Activated CD4-positive, CD25-positive, alpha-beta regulatory T cell treated with anti-CD3 and anti-CD28 coated beads, Interleukin-2, amount 50 U/mL, for 16 hours (primary cell): ENCODE measurements at places on chromosomes 1 and 21.

- DNase-seq: no peak
Observed at GRCh38 chr21:32062591-32063227, 189.9 kb downstream of the HUNK start.

GRCh38 chr1:200634261-200635122 is 13.9 kb upstream of the KIF14 start:
- DNase-seq: no peak

DNA sequence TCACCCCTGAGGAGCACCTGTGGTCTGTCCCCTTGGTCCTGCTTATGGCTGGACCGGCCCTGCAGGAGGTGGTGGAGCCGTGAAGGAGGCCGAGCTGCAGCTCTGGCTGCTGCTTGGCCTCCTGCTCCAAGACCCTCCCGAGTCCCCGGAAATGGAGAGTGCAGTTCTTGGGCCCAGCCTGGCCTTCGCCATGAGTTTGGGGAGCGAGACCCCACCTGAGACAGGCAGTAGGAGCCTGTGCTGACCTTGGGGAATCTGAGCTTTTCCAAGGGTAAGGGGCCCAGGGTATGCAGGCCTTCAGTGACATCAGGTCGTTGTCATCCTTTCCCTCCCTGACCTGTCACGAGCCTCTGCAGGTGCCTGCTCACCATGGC is 14.1 kb downstream of the TMEM201 start:
- no peak for DNase-seq

DNA sequence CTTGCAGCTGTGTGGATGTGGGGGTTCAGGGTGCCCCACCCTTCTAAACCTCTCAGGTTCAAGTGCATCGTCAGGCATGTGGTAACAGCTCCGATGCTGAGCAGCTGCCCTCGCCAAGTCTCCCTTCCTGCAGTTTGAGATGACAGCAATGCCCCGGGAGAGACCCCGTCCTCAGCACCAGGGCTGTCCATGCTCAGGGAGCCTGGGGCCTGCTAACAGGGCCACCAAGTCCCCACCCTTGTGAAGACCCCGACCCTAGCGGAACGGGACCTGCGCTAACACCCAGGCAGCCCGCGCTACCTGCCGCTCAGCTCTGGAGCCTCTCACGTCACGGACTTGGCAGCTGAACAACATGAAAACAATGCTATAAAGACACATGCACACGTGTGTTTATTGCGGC is 159.2 kb upstream of the C1orf174 start:
- DNase-seq: no peak

- no peak for DNase-seq
Observed at GRCh38 chr1:76715474-76715873, 151.8 kb upstream of the ST6GALNAC5 start.

DNA sequence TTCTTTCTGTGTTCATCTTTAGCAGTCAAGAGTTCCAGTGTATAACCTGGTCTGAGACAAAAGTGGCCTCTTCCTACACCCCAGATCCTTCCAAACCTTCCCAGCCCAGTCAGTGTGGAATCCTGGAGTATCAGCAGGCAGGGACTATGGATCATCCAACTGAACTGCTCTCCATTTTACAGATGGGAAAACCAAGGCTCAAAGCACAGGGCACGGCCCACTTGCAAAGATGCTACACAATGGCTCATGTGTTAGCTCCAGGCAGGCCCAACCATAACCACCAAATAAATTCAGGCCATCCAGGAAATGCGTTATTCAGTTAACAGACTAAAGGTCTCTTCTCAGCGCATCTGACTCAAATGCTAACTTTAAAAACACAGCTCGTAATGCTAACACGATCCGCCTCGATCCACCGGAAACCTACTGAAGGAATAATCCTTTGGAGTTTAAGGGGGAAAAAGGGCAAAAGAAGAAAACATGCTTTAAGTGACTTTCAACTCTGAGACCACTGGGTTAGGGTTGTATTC is 7.1 kb downstream of the GLIS1 start:
- no peak for DNase-seq

DNA sequence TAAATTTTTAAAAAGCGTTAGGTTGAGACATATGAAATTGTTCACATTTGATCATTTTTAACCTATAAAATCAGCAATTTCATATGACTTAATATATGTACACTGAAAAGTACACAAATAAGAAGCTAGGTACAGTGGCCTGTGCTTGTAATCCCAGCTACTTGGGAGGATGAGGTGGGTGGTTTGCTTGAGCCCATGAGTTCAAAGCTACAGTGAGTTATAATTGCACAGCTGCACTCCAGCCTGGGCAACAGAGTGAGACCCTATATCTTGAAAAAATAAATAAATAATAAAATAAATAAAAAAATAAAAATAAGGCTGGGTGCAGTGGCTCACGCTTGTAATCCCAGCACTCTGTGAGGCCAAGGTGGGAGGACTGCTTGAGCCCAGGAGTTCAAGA is 5.2 kb upstream of the EPB41 start:
- DNase-seq: no peak

GRCh38 chr1:40782371-40782956 is 1.1 kb upstream of the KCNQ4 start:
- no peak for DNase-seq
